ENCODE measurements at places on chromosomes 16 and 17.

DNA sequence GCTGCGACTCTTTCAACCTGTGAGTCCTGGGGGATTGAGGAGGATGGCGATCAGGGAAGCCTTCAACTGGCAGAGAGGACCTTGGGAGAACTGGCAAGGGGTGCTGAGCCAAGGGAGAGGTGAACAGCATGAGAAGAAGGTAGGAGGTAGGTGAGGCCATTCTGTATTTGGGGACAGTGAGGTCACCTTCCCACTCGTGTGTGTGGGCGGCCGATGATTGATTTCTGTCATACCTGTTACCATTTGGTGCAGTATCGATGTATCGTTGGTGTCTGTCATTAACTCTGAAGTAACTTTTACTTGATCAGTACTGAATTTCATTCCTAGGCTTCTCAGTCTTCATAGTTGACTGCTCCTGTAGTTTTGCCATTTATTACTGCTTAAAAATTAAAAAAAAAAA lies 3.8 kb downstream of the ARSG start:
- no peak for DNase-seq

DNA sequence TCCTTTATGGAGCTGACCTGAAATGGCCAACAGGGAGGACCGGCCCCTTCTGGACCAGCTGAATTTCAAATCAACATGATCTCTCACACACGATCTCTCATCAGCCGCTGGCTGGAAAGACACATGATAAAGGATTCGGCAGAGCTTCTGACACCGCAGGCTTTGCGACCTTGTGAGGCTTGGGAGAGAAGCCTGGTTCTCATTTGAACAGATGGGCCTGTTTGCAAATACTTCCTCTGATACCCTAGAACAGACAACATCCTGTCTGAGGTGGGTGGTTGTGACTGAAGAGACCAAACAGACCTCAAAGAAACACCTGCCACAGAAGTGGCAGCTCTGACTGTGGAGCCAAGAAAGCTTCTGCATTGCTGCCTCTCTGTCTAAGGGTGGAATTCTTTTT lies 77.9 kb upstream of the SDK2 start:
- no peak for DNase-seq

DNA sequence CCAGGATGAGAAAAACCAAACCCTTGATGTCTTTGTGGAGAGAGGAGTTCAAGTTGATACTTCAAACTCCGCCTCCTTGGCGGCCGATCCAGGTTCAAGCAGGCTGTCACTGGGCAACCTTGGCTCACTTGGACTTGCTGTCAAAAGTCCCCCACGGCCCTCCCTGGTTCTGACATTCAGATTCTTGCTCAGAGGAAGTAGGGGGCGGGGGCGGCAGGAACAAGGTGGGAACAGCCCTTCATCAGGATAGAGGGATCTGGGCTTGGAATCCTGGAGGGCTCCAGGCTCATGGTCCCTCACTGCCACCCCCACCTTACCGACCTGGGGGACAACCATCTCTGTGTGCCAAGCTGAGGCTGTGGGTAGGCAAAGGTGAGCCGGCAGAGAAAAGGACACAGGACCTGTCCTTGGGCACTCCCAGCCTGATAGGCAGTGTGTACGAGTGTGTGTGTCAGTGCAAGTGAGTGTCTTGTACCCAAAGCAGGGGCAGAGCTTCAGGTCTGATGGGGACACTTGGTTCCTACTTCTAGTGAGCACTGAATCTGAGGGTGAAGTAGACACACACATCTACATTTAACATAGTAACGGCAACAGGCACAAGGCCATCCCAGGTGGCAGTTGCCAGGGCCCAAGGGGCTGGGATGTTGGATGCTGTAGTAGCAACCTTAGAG lies 6.6 kb upstream of the TSPOAP1 start:
- no peak for DNase-seq

DNA sequence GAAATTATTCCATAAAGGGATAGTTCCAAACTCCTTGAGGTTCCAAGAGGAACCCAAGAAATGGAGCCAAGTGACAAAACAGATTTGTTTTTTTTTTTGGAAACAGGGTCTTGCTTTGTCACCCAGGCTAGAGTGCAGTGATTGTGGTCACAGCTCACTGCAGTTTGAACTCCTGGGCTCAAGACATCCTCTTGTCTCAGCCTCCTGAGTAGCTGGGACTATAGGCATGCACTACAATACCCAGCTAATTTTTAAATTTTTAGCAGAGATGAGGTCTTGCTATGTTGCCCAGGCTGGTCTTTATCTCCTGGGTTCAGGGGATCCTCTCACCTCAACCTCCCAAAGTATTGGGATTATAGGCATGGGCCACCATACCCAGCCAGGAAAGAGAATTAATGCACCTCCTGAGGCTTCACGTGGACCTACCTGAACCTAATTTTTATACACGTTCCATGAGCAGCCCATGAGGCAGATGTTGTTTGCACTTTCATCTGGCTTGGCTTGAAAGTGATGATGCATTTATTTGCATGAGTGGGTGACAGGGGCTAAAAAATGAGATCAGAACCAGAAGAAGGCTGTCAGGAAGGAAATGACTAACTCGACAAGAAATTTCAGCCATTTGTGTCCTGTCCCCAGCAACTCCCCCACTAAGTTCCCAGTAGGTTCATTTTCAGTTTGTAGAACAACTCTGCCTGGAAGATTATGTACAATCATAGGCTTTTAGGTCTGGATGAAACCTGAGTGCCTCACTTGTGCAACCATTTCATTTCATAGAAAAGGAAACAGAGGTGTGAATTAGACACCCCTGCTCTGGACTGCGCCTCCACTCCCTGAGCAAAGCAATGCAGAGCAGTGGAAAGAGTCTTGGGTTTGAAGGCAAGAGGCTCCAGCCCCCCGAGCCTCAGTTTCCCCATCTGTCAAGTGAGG lies 10.3 kb upstream of the IRF8 start:
- no peak for DNase-seq

DNA sequence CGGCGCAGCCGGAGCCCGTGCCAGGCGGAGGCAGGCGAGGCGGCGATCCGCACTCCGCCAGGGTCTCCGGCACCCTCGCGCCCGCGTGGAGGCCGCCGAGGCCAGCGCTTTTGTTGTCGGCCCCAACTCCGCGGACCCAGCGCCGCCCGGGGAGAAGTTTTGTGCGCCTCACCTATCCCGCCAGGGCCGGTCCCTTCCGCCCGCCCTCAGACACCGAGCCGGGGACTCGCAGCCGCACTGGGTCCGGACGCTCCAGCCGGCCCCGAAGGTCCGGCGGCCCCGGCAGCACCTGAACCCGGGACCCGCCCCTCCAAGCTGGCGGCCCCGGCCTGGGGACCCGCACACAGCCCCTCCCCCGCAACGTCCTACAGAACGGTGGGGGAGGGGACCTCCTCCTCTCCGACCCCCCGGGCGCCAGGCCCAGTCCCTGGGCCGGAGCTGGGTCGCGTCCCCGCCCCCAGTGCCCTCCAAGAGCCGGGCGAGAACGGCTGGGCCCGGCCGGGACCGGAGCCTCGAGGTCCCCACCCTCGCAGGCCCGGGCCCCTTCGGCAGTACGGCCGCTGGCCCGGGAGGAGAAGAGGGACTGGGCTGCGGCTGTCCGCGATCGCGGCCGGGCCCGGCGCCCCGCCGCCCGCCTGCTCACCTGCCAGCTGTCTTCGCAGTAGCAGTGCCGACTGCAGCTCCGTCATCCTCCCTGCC lies 698 bp downstream of the UBE2G1 start:
- peak; percentile 24 for DNase-seq

- DNase-seq, result no peak
Measured at GRCh38 chr16:10504404-10504885, 76.0 kb downstream of the EMP2 start.

DNA sequence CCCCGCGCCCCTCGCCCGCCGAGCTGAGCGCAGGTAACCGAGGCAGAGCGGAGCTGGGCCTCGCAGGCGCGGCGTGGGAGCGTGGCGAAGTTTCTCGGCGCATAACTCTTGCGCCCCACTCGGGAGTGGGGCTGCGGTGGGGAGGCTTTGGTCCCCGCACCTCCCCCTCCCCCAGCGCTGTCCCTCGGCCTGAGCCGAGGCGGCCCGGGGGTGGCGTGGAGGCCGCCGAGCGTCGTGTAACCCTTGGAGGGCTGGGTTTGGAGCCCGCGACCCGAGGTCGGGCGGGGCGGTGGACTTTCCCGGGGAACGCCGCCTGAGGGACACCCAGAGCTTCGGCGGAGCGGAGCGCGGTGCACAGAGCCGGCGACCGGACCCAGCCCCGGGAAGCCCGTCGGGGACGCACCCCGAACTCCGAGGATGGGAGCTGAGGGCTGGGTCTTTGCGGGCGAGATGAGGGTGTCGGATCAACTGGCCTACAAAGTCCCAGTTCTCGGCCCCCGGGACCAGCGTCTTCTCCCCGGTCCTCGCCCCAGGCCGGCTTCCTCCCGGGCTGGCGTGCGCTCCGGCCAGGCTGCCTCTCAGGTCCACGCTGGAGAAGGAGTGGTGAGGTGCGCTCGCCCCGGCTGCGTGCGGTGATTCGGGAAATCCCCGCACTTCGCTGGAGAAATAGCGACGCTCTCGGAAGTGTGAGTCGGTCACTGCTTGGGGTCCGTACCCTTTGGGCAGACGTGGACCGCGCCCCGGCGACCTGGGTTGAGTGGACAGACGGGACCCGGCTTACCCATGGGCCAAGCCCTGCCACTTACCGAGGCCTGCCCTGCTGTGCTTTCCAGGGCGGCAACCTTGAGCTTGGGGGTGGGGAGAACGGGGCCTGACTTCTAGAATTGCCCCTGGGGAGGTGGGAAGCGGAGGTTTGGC lies 168.4 kb downstream of the RAB11FIP4 start:
- DNase-seq, result no peak

DNA sequence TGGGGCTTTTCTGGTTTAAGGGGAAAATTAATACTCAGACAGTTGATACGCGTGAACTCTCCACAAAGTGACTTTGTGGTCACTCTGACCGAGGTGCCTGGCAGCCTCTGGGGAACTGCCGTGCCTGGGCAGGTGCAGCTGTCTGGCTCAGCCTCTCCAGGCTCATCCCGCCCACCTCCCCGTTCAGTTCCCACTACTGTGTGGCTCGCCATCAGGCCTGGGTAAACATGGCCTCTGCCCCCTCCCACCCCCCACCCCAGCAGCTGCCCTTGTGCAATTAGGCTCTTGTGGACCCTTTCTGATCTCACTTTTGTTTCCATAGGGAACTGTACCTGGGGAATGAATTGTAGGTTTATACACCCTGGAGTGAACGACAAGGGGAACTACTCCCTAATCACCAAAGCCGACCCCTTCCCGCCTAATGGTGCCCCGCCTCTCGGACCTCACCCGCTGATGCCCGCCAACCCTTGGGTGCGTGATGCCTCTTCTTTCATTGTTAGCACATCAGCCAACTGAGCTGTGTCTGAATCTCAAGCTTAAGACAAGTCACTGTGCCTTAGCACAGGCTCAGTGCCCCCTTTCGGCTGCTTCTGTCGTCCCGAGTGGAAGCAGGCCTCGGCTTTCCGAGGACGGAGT lies 27.8 kb downstream of the ZC3H18 start:
- DNase-seq, result no peak

GRCh38 chr17:2898255-2898926 lies 102.2 kb downstream of the RAP1GAP2 start:
- DNase-seq, result no peak

DNA sequence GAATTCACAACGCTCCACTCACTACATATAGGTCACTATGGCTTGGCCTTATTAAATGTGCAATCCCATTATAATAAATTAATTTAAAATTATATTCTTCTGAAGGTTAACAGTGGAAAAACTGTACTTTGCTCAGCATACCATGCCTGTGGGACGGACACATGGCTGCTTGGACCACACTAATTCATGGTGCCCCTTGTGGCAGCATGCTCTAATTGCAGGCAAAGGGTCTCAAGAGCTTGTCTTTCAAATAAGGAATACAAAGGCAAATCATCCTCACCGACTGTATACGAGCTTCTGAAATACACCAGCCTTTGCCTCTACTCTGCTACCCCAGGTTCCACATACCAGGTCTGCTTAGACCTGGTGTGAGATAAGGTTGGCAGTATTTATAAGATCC lies 11.7 kb downstream of the SMPD3 start:
- no peak for DNase-seq
